ENCODE measurements at places on chromosomes 7 and 10. TPM values are rescaled to one million over a fixed set of nuclear protein-coding genes. Genes with fewer than 3 reads are reported as not detected.

The CNNM1 gene
- 0.29 TPM for total RNA-seq

The CYP2E1 gene
- 1.0 TPM for total RNA-seq

The HABP2 gene
- not detected for total RNA-seq

The ANTXRL gene
- total RNA-seq: 0.56 TPM

The C10orf143 gene
- total RNA-seq: 2.7 TPM

The SGCE gene
- 0.46 TPM for total RNA-seq

The AGAP4 gene
- 23.0 TPM for total RNA-seq

The UNCX gene
- not detected for total RNA-seq

The C10orf53 gene
- not detected for total RNA-seq

The EPO gene
- not detected for total RNA-seq

The GRM3 gene
- not detected for total RNA-seq

The GPNMB gene
- 1.9 TPM for total RNA-seq

The PPIF gene
- 172 TPM for total RNA-seq

The VWC2 gene
- not detected for total RNA-seq

The DNAJB12 gene
- 38.3 TPM for total RNA-seq

The AKR1B1 gene
- total RNA-seq: 107 TPM

The ZNF239 gene
- total RNA-seq: 1.4 TPM
